ENCODE measurements at places on chromosomes 7 and 10.

DNA sequence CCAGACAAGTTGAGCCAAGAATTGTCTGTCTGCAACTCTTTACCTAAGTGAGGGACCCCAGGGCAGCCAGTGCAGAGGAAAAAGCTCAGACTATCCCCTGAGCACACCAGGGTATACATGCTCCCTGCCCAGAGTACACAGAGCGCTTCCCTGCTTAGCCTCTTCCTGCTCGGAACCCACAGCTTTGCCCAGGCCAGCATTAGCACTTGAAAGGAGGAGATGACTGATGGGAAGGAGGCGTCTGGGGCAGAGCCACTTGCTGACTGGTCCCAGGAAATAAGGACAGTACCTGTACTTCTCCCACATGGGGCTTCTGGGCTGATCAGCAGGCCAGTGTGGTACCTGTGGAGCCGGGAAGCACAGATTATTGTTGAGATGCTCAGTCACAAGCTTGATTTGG, 48.4 kb upstream of the TRIM8 start:
- no peak for DNase-seq

- DNase-seq: no peak
Measured at GRCh38 chr7:134042307-134042706, 84.8 kb upstream of the LRGUK start.

- no peak for DNase-seq
Measured at GRCh38 chr7:115113776-115114175, 191.9 kb downstream of the MDFIC start.

- no peak for DNase-seq
Measured at GRCh38 chr7:39356172-39356925, 209.9 kb upstream of the YAE1 start.

DNA sequence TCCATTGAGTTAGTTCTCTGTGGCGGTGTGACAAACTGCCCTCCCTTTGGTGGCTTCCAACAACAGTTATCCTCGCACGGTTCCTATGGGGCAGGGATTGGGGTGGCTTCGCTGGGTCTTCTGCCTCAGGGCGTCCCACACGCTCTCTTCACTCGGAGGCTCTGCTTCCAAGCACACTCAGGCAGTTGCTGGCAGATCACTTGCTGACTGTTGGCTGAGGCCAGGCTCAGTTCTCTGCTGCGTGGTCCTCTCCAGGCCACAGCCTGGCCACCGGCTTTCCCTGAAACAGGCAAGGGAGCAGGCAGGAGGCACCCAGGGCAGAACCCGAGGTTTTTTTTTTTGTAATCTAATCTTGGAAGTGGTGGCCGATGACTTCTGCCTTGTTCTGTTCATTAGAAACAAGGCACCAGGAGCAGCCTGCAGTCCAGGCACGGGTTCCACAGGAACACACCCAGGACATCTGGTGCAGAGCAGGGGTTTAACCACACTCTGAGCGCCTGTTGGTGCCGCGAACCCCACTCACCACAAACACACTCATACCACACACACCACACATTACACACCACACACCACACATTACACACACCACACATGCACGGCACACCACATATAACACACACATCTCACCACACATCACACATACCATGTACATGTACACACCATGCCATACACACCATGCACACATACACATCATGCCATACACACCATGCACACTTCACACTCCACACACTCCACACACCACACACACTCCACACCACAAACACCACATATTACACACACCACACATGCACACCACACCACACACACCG, 112.2 kb downstream of the PTPN20 start:
- DNase-seq: no peak
